ENCODE measurements at places on chromosomes 4 and X.

DNA sequence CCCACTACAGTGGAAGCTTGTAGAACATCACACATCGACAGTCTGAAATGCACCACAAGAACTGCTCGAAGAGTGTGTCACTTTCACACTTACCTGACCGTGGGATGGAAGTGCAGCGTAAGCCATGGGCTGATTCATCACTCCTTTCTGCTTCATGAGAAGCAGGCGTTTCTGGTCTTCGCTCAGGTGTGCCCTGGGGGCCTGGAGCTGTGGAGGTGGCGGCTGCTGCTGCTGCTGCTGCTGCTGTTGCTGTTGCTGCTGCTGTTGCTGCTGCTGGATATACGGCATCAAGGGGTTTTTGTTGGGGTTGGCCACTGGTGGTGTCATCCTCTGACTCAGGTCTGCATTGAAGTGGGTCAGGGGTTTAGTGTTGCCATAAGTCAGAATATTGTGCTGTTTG is 223.6 kb downstream of the MGST2 start:
- DNase-seq: no peak

DNA sequence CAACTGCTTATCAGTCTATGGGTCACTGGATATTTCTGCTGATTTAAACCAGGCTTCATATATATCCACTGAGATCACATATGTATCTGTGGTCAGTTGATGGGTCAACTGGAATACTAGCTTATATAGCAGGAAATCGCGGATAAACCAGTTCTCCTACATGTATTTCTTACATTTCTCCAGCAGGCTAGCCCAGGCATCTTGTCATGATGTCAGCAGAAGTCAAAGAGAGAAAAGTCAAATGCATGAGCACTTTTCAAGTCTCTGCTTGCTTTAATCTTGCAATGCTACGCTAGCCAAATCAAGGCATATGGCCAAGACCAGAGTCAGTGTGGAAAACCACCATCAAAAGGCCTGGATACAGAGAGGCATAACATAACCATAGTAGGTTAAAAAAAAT is 1008.8 kb upstream of the DIAPH2 start:
- no peak for DNase-seq

DNA sequence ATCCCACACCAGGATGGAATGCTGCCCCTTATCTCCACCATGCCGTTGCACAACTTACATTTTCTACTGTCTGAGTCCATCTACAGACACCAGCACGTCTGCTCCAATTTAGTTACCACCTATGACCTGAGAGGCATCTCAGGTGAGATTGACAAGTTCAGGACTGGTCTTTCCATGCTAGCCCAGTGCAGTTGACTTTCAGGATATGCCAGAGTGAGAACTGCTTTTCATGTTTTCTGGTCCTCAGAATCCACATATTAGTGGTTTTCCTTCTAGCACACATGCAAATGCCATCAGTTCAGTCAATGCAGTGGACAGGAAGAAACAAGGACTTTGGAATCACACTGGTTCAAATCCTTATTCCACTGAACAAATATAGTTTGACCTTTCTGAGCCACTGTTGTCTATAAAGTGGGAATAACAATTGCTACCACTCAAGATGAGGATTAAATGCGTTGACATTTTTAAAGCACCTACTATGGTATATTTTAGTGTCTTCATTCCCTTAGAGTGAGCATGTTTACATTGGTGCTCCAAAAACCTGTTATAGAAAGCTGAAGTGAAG is 38.1 kb upstream of the ANXA3 start:
- no peak for DNase-seq

DNA sequence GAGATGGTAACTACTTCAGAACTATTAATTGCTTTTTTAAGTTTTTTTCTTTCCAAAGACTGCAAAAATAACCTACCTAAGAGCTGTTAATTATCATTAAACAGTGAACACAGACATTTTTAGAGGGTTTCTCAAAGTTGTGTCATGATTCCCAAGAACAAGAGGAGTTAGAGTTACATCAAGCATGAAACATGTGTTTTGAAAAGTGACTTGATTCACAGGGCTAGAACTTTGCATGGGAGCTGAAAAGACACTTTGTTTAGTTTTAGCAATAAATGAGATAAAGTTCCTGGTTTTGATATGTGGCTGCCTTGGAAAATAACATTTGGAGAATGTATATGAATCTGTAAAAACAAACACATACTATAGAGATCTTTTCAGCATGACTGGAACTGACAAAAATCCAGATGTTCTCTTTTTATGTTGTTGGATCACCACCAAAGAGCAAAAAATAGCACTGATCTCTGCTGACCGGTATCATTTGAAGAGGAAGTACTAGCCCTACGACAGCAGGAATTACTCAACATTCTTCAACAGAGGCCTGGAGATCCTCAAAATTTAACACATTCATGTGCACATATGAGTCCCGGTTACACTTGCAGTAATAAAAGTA is 173.0 kb upstream of the PCDH18 start:
- DNase-seq: no peak

DNA sequence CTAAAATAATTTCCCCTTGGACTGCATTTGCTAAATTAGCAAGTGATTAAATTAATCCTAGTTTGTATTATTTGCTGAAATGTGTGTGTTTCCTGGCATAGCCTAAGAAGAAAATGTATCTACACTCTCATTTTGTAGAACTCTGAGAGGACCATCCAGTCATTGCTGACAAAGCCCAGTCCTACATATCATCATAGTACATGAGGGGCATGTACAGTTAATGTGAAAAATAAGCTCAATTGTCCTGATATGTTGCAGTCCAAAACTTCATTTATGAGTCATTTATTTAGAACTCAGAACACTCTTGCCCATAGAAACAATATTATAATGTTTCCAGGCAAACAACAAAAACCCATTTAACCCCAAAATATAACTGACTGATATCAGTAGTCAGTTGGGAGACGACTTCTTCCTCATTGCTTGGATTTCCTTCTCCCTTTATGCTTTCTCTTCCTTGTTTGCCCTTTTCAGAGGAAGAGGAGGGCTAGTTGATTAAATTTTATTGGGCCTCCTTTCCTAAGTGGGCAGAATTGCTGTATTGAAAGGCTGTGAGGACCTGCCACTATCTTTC is 26.9 kb upstream of the BBS12 start:
- no peak for DNase-seq

DNA sequence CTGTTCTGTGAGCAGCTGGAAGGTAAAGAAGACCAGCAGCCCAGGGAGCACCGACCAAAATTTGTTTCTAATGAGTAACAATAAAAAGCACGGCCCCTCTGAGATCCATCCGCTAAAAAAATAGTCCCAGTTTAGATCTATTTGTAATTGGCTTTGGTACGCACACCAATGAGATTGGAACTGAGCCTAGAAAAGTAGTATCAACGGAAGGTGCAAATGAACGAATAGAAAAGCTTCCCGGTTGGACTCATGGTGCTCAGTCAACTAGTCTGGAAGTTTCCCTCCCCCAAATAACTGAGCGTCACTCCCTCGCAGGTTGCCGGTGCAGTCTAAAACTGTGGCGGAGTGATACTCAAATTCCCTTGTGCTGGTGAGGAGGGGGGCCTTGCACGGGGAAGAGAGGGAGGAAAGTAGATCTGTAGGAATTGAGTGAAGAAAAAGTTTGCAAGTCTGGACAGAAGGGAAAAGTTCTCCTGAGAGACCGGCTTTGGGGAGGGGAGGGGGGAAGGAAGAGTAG is at the start of gene COL4A5:
COL4A5 (plus strand) TSS at position 413 of the 517 bp plus-strand sequence. CDS start 288 bp downstream, outside the sequence.
- DNase-seq: no peak

GRCh38 chr4:59983852-59984251 is 1216.3 kb upstream of the ADGRL3 start:
- no peak for DNase-seq

DNA sequence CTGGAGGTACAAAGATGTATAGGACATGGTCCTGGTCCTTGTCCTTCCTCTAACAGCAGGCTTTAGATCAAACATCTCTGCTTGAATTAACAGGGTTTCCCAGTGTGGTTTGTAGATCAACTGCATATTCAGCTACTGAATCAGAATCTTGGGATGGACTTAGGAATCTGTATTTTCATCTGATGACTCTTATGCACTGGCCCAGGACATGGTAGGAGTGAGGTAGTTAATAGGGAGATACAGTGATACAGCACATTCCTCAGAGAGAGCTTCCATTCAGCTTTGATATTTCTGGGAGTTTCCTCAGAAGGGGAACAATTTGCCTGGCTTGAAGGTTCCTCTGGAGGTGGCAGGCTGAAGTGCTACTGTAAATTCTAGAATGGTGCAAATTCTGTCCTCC is 203.1 kb downstream of the LARP7 start:
- no peak for DNase-seq

DNA sequence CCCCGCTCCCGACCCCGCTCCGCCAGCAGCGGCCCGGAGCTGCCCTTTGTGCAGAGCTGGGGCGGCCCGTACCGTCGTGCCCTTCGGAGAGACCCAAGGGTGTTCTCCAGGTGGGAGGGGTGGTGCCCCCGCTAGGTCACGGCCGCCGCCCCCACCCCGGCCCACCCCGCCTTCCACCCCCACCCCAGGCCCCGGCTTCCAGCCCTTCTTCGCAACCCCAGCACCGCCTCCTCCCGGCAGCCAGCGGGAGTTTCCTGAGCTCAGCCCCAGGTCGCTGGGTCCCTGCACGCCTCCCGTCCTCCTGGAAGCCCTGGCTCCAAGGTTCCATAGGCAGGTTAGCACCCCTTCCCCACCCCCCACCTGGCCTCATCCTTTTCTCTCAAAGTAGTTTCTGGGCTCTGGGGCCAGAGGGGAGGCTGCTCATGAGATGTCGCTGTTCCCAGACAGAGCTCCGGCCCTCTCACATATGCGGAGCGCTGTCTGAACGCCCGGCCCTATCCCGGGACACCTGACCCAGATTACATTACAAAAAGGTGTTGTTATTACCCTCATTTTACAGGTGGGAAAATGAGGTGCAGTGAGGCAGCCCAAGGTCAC is 25.2 kb upstream of the FGFR3 start:
- no peak for DNase-seq

DNA sequence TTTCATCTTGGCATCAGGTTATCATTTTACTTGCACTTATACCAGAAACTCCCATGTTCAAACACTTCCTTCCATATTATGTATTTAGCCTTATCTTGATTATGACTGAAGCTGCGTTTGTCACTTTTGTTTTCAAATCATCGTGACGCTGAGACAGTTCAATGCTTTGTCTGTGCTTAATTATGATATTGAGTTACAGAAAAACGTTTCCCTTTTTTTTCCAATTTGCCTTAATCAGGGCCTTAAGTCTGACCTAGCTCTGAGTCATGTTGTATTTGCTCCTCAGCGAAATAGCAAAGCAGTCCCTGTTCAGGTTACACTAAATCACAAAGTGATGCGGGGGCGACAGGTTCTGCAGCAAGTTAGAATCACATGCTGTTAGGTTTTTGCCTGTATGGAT is 254.7 kb downstream of the AFF2 start:
- DNase-seq: no peak

DNA sequence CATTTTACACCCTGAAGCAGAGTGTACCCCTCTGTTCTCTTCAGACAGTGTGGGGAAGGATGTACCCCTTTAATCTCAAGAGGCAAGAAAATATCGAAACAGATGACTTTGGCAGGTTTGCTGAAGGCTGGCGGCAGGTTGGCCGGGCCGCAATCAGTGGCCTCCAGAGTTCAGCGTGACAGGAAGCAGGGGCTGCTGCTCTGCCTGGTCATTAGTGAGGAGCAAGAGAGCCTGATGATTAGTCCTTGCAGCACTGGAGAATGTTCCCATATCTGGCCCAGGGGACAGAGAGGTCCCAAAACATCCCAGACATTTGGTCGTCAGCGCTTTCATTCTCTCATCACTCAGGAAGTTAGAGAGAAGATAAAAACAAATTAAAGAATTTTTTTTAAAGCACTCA is 352.8 kb downstream of the SPRY1 start:
- DNase-seq: no peak

- DNase-seq: no peak
These were observed 69.2 kb downstream of the GALNT7 start for GRCh38 chr4:173237762-173238161.

GRCh38 chrX:106780664-106781377 is 21.7 kb upstream of the TBC1D8B start:
- no peak for DNase-seq

DNA sequence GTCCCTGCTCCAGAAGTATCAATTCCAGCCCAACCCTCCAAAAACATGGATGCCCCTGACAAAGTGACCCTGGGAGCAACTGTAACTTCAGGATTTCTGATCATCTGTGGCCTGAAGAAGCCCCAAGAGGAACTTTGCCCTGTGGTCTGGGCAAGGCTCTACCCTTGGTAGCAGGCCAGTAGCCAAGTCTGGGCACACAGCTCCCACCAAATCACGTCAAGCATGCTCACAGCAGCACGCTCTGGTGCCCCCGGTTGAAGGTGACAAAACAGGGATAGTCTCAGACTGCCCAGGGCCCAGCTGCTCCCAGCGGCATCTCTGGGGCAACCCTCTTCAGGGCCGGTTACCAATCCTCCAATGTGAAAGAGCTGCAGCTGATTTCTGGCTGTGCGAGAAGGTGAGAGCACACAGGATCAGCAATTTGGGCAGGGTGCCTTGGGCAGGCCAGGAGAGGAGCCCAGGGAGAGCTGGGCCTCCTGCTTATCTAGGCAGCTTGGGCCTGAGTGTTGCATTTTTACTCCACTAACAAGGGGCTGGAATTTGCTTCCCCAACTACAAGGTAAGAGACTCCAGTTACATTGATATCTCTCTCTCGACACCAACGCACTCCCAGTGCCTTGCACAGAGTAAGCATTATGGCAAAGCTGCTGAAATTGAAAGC is 418.1 kb downstream of the BCOR start:
- no peak for DNase-seq

DNA sequence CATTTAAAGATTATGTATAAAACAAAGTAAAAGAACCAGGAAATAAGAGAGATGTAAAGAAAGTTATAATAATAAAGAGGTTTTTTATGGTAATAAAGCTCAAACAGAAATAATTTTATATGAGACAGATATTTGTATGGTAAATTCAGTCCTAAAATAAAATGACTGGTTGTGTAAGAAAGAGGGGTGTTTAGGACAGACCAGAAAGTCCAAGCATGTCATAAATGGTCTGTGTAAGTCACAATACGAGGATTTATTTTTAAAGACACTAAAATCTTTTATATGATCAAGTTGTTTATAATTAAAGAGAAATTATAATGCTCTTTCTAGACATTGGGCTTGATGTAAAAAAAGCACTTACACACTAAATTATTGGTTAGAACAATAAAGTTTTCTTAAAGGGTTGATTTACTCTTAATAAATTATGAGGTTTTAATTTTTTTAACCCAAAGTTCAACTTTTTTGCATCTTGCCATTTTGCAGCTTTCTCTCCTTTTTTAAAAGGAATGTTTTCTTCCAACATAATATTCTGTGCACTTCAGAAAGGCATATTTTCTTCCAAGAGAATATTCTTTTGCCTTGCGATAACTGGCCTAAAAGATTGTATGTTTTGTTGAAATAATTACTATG is 61.9 kb upstream of the TCEAL2 start:
- no peak for DNase-seq

- no peak for DNase-seq
These were observed 5.3 kb downstream of the PDZD4 start for GRCh38 chrX:153825042-153825441.

- no peak for DNase-seq
These were observed 176.5 kb downstream of the GBA3 start for GRCh38 chr4:22869235-22869634.

All from stimulated activated CD8-positive, alpha-beta memory T cell treated with anti-CD3 and anti-CD28 coated beads, Interleukin-4, amount 100 ng/mL, for 1 hour (primary cell).